Renal cortex interstitium (tissue), 15 donors: ENCODE measurements at places on chromosomes 3 and 15. TPM values are rescaled to one million over a fixed set of nuclear protein-coding genes. Genes with fewer than 3 reads are reported as not detected.

Gene TMEM108
- 2.0 TPM for polyA plus RNA-seq

Gene CHST2
- polyA plus RNA-seq: 38.2 TPM

Gene CKMT1B
- 2.3 TPM for polyA plus RNA-seq

Gene GOLGA8O
- polyA plus RNA-seq: 1.5 TPM

Gene CIP2A
- polyA plus RNA-seq: 20.9 TPM

Gene CLDN11
- 241 TPM for polyA plus RNA-seq

DNA sequence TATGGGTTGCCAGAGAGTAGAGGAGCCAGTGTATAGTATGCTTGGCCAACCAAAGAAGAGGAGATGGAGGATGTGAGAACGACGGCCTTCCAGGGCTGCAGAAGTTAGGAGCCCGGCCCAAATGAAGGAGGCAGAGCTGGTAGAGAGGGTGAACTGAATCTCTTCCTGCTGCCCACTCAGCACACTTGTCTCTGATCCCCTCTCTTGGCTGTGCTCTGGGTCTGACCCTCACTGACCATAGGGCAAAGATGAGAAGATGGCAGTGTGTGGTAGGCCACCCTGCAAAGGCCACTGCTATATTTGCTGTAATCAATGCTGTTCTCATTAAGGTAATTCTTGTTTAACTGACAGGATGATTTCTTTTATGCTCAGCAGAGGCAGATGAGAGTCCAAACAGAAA is 256.0 kb downstream of the OCA2 start:
- DNase-seq: no peak

DNA sequence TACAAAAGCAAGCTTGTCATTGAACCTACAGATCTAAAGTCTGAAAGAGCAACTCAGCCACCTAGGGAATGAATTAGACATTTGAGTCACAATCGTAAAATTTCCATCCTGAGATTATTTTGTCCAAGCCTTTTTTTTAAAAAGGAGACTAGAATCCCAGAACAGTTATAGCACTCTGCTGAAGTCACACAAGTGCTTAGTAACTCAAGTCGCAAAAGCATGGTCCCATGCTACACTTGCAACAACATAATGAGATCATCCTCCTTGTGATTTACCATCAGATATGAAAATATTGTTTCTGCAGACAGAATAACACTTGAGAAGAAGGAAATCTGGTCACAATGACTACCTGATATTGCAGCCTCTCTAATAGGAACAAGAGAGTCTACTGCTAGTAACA is 106.7 kb downstream of the ZIC4 start:
- no peak for DNase-seq

GRCh38 chr3:31105011-31105410 is 210.6 kb upstream of the GADL1 start:
- no peak for DNase-seq

GRCh38 chr3:144332868-144333267 is 361.2 kb downstream of the DIPK2A start:
- no peak for DNase-seq
